Omental fat pad (tissue), 4 donors: ENCODE measurements at places on chromosomes 16 and 17.

- no peak for DNase-seq
Measured at GRCh38 chr17:13365331-13365730, 236.4 kb downstream of the HS3ST3A1 start.

DNA sequence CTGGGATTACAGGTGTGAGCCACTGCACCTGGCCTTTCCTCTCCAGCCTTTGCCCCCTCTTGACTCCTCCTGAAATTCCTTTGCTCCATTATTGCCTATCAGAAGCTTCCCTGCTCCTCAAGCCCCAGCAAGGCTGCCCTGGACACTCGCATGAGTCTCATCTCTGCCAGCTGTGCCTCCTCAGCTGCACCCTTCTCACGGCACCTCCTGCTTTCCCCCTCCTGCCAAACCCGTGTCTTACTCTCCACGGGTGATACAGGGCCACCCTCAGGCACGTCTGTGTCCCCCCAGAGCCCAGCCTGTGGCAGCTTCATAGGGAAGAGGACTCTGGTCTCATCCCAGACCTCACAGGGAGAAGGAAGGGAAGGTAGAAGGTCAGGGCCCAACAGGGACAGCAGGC, 15.4 kb downstream of the G6PC3 start:
- DNase-seq = no peak

DNA sequence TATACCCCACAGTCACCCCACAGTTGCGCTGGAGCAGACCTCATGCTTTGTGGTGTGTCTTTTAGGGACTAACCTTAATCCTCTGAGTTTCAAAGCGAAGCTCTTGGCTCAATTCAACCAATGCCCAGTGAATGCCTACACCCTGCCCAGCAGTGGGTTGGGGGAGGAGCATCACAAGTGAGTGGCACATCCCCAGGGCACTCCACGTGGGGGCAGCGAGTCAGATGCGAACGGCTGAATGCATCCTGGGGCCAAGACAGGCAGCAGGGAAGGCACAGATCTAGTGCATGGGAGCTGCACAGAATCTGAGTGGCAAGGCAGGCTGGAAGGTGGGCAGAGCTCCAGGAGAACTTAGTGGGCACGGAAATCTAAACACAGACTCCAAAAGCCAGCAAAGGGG, 39.2 kb downstream of the IFT140 start:
- DNase-seq = no peak

DNA sequence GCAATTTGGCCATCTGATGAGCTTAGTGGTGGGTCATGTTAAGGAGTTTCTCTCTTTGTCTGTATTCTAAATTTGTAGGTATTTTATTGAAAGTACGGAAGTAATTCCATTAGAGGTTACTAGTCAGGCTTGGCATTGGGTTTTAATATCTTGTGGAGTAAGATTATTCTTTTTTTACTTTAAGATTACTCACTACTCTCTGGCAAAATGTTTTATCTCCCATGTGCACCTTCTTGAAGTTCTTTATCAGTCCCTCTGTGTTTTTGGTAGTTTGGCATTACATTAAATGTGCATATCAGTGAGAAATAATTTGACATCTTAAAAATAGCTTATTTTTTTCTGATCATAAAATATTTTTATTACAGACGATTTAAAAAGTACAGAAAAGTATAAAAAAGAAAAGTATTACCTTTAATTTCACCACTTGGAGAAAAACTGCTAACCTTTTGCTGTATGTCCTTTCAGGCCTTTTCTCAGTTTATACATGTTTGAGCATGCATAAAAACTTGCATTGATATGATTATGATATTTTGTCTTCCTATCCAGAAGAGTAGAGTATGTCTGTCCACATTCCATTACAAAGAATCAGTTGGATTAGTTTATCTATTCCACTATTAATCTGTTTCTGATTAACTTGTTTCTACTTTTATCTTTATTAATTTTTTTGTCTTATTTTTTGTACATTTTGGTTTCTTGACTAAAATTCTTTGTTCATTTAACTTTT, 198.3 kb downstream of the SPECC1 start:
- no peak for DNase-seq

DNA sequence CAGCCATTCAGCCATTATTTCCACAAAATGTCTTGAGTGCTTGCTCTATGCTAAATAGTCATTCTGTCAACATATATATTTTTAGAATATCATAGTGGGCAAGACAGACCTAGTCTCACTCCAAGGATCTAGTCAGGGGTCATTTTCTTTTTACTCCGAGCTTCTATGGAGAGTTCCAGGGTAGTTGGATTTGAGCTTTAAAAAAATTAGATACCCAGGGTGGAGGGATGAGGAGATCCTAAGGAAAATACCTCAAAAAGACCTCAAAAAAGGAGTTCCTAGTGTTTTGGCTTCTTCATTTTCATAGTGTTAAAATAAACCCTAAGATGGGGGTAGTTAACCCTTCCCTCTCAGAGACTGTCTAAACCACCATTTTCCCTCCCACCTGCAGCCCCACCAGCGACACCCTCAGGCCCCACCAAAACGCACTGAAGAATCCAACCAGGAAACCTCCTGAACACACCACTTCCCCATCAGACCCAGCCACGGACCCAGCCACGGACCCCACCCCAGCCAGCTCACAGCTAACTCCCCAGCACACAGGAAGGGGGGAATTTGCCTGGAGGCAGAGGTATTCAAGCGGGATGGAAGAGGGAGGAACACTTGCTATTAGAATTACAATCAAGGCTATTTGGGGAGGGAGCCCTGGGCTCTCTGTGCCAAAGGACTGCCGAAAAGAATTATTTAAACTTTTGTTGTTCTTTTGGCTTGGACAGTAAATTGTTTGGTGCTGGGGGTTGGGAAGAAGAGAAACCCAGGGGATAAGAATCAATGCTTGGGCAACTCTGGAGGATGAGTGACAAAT, 2.2 kb downstream of the ETV4 start:
- DNase-seq = no peak

- DNase-seq = no peak
Measured at GRCh38 chr17:14693382-14693781, 392.5 kb downstream of the HS3ST3B1 start.

- DNase-seq = no peak
Measured at GRCh38 chr16:12569061-12569460, 234.6 kb downstream of the CPPED1 start.

GRCh38 chr17:72008236-72008876, 112.5 kb upstream of the SOX9 start:
- DNase-seq = no peak
